ACHN (cell line): ENCODE measurements at places on chromosomes 5 and 9.

DNA sequence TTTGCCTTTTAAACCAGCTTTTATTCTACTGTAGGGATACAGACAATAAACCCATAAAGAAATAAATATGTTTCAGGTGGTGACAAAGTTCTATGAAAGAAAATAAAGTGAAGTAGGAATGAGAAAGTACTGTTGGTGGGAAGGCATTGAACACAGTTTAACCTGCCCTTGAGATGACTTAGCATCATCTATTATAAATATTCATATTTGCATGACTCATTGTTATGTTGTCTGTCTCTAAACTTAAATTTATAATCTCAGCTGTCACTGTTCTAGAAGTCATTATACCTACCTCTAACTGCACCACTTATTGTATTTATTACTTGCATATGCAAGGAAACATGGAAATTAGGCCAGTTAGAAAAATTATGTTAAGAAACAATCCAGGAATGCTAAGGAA is 202.2 kb downstream of the CHSY3 start:
- DNase-seq = no peak

DNA sequence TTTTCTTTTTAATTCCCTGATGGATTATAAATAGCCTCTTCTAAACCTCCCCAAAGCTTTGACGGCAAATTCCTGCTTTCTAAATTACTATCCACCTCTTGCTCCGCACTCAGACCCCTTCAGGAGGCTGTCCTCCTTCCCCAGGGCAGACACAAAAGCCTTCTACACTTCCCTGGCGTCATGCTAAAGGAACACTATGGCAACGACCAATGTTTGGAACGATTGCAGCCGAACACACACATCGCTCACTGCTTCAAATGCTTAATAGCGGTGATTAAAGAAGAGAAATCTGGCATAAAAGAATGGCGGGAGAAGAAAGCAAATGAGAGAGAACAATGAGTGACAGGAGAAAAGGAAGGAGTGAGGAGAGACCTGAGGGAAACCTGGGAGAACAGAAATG is 297.3 kb downstream of the MLLT3 start:
- DNase-seq = no peak

- no peak for DNase-seq
Observed at GRCh38 chr9:80382211-80382891, 810.6 kb downstream of the TLE4 start.

- no peak for DNase-seq
Observed at GRCh38 chr5:80139466-80139972, 104.4 kb downstream of the THBS4 start.

DNA sequence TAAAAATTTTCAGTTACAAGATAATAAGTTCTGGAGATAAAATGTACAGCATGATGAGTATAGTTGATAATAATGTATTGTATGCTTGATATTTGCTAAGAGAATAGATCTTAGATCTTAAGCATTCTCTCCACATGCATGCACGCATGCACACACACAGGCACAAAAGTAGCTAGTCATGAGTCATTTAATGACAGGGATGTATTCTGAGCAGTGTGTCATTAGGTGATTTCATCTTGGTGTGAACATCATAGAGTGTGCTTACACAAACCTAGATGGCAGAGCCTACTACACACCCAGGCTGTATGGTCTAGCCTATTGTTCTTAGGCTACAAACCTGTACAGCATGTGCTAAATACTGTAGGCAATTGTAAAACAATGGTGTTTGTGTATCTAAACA is 124.2 kb downstream of the PTTG1 start:
- no peak for DNase-seq

GRCh38 chr9:6498982-6499381 is 86.0 kb downstream of the UHRF2 start:
- peak; percentile 34 for DNase-seq

DNA sequence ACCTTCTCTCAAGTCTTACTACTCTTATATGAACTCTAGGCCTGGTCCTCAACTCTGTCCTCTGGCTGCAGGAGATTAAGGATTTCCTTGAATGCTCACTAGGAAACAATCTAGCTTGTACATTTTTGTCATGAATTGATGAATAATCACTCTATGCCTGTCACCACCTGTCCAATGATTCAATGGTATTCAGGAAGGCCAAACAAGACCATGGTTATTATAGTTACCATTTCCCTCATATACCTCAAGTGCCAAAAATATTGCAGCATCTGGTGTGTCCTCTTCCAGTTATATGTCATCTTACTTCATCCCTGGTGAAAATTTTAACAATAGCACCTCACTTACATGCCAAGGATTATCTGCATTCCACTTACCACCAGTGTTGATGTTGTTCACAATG is 179.0 kb upstream of the MOCS2 start:
- no peak for DNase-seq

GRCh38 chr5:94481059-94481458 is 137.3 kb downstream of the KIAA0825 start:
- DNase-seq = no peak

DNA sequence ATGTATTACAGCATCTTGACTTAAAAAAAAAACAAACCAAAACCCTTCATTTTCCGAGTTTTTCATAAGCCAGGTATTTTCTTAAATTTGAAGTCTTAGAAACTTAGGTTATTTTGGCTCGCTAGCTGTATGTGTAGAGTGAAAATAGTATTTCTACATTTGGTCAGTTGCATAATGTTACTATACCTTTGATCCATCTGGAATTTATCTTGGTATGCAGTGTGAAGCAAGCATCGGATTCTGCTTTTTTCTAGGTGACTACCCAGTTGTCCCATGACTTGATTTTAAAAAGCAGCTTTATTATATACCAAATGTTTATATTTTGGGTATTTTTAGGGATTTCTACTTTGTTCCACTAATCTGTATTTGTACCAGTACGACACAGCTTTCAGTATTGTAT is 27.7 kb downstream of the UBAP1 start:
- no peak for DNase-seq

DNA sequence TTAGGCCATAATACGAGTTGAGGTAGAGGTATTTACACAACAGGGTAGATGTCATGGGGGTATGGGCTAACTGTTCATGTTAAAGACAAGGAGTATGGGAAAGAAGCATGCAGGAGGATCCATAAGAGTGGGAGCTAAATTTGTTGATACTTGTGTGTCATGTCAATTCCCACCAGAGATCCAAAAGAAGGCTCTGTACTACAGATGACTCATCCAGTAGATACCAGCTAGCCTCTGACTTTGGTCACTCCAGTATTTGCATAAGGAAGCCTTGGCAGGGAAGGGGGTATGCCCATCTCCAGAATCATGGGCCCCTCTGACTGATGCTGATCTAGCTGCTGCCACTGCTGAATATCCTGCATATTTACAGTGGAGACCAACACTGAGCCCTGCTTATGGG is 743.7 kb upstream of the GRAMD2B start:
- DNase-seq = no peak

GRCh38 chr5:96868603-96869371 is 7.5 kb upstream of the ERAP2 start:
- DNase-seq = peak; percentile 66

DNA sequence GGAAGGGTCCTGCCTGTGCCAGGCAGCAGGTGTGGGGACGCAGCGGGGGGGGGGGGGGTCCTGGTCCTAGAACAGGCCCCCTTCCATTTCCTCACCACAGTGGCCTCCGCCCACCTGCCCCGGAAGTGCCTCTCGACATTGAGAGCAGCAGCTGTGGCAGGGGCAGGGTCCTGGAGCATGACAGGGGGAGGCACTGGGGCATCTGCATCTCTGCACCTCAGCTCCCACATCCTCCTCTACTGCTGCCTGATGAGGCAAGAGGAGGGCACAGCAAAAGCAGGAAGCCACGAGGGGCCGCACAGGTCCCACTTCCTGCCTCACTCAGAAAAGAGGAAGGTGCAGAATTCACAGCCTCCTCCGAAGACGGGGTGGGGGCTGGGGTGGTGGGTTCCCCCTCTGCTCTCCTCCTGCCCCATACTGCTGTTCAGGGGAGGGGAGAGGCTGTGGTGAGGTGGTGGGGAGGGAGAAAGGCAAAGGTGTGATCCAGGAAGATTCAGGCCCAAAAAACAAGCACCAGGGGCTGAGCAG is 14.8 kb downstream of the AKNA start:
- no peak for DNase-seq

- no peak for DNase-seq
Observed at GRCh38 chr5:45355189-45355992, 340.8 kb downstream of the HCN1 start.

GRCh38 chr9:76891874-76892273 is 14.0 kb downstream of the PRUNE2 start:
- DNase-seq = no peak

- DNase-seq = no peak
Observed at GRCh38 chr5:110356677-110357076, 369.8 kb downstream of the TMEM232 start.

DNA sequence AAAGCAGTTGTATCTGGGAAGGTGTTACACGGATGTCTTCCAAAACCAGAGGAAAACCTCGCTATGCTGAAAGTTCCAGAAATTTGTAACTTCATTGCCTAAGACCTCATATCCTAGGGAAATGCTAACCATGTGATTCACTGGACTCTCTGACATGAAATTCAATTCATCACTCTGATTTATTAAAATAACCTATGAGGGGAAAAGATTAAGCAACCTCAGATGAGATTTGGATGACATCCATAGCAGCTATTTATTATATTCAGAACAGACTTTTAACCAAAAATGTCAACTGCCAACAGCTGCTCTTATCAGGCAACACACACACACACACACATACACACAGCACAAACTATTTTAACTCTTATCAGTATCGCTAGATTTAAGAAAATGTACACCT is 1006.4 kb upstream of the CTNND2 start:
- DNase-seq = no peak

DNA sequence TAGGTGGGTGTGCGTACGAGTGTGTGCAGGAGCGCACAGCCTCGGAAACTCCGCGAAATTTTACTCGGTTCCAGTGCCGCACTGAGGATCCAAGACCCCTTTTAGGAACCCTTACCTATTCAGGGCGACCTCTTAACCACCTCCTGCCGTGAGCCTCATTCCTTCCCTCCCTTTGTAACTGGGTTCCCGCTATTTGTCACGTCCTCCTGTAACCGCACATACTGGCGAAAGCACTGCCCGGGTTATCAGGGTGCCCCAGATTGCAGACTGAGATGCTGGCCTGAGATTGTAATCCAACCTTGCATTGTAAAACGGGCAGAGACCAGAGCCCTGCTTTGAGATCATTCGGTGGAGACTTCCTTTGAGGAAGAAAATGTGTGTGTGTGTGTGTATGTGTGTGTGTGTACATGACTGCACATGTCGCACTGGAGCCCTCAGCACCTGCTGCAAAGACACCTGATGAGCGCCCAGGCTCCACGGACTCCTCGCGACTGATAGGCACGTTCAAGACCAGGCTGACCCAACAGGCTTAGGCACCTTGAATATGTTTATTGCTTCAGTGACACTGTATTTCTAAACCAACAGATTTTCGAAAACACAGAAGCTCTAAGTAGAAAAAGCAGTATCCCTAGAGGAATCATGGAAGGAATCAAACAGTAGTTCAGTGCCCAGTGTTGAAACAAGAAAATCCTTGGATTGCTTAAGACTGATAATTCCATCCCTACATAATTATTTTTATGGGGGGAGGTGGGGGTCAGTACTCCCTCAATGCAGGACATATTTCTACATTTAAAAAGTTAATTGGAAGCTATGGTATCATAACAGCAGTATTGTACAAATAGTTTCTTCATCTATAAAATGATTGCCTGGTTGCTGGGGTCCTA is 86.5 kb upstream of the TNFAIP8 start:
- DNase-seq = peak; percentile 33

DNA sequence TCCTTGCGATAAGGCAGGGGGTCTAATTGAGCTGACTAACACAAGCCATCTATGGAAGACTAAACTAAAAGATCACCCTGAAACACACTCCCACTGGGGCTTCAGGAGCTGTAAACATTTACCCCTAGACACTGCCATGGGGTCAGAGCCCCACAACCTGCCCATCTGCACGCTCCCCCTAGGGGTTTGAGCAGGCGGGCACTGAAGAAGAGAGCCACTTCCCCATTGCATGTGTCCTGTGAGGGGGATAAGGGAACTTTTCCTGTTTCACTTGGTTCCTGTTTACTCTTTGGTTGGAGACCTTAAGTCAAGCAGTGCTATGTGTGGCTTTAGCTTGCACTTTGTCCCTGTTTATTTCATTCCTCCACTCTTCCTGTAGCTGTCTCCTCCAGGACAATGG is 1929.5 kb upstream of the CDH9 start:
- DNase-seq = no peak
